Stimulated activated CD4-positive, alpha-beta T cell treated with anti-CD3 and anti-CD28 coated beads, Interleukin-15, amount 100 ng/mL, for 1 hour (primary cell): ENCODE measurements at places on chromosomes 3 and 15.

- DNase-seq, result no peak
Measured at GRCh38 chr3:21624524-21624923, 126.5 kb downstream of the ZNF385D start.

- DNase-seq, result no peak
Measured at GRCh38 chr3:127768346-127769008, 53.8 kb downstream of the MGLL start.

DNA sequence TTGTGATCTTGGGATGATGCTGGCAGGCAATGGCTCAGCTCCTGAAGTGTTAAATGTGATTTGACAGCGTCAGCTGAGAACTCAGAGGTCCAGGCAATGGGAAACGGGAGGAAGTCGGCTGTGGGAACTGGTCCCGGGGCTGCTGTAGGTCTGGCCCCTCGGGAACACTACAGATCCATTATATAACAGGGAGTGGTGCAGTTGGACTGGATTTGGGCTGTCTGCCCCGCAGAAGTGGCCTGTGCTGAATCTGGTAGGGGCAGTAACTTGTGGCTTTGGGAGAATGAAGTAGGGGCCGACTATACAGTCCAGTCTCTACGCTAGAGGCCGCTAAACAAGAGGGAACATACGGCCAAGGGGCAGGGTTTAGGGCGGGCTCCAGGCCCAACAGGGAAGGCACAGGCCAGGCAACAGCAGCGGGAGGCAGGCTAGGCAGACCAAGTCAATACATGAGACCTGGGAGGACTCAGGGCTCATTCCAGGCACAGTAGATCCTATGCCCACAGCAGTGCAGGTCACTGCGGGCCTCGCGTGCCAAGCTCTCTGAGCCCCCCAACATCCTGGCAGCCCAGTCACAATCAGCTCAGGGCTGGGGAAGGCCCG is 20.3 kb upstream of the IL16 start:
- no peak for DNase-seq

DNA sequence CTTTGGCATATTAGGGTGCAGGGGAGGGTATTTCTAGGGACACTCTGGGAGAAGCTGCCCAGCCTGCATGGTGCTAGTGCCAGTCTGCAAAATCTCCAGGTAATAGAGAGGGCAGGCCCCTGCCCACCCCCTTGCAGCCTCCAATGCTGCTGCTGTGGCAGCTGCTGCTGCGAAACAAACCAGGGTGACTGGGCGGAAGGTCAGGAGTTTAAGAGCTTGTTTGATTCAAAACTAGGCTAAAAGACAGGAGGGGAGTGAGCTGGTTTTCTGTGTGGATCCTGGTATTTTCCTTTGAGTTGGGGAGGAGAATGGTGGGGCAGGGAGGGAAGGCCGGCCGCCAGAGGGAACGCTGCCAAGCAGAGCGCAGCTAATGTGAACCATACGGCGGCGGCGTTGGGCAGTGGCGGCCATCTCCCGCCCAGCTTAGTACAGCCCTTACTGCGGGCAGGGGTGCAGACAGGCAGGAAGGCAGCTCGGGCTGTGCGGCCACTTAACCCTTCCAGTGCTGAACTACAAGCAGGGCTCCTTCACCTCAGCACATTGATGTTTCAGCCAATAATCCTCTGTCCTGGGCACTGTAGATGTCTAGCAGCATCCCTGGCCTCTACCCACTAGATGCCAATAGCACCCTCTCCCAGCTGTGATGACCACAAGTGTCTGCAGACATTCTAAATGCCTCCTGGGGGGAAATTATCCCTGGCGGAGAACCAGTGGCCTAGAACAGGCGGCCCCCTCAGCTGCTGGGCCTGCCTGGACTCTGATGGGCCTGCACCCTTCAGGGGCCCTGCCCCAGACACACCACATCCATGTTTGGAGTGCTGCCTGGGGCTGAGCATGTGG is 125.7 kb downstream of the EEFSEC start:
- DNase-seq, result no peak

DNA sequence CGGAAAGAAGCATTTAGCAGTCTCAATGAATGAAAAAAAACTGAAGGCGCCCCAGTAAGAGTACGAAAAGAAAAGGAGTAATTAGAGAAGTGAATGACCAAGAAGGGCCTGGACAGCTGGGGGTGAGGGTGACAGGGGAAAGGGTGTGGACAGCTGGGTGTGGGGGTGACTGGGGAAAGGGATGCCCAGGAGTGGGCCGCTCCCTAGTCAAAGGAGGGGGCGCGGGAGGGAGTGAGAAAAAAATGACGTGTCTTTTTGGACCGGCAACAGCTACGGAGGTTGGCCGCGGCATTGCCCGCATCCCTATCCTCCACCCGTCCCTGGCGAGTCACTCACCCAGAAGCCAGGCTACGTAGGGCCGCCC is 274 bp upstream of the ZCWPW2 start:
- no peak for DNase-seq

DNA sequence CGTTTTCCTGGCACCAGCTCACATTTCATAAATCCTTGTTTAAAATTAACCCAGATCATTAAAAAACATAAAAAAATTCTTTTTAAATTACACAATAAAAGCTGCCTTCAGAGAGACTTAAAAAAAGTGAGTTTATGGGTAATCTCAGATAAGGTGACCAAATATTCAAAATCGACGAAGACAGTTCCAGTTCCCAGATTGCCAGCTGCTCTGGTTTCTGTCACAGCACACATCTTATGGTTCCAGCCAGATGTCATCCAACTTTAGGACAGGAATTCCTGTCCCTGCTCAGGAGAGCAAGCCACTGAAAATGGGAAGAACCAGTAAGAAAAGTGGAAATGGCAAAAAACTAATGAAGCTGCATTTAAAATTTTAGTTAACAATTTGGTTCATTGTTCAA is 15.8 kb upstream of the ZNF770 start:
- DNase-seq, result no peak

DNA sequence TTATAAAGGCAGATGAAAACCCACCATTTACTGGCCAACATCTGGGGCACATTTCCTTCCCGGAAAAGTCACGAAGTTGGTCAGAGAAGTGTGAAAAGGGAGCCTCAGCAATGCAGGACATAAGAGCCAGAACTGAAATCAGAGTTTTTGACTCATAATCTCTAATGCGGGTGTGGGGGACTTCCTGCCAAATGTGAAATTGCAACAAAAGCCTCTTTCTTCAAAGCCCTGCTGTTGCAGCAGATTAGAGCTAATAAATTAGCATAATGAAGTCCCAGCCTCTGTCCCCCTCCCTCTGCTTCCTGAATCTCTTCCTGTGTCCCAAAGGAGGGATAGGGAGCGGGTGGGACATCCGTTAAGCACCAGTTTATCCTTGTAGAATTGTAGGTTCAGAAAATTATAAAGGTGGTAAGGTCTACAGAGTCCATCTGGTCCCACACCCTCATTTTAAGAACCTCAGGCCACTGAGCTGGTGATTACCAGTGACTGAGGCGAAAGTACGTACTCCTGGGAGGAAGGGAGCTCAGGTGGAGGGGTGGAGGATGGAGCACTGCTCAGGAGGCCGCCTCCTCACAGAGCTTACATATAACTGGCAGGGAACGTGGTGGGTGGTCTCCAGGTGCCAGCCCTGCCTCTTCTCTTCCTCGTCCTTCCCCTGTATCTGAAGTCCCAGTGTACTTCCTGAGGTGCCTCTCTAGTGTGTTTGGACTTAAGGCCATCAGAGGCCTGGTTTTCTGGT is 35.0 kb downstream of the ST6GAL1 start:
- DNase-seq, result no peak
